A172 (cell line): ENCODE measurements at places on chromosomes 12 and 14. TPM values are rescaled to one million over a fixed set of nuclear protein-coding genes. Genes with fewer than 3 reads are reported as not detected.

The RNASE3 gene
- not detected in 2 replicates for total RNA-seq

The PEBP1 gene
- 325 and 341 TPM in 2 replicates for total RNA-seq

The TPPP2 gene
- total RNA-seq, result not detected in 2 replicates

The DCAF4 gene
- 32.5 and 47.9 TPM in 2 replicates for total RNA-seq

The SLC38A4 gene
- 1.5 and 1.7 TPM in 2 replicates for total RNA-seq

The KRT79 gene
- 0.26 and 0.33 TPM in 2 replicates for total RNA-seq

The KRT74 gene
- 0.43 TPM in 1 of 2 replicates, not detected in the other for total RNA-seq

The P3H3 gene
- 6.9 and 7.4 TPM in 2 replicates for total RNA-seq

The DENR gene
- 73.2 and 80.1 TPM in 2 replicates for total RNA-seq

The HOXC12 gene
- not detected in 2 replicates for total RNA-seq

The ARMH4 gene
- 3.1 and 4.0 TPM in 2 replicates for total RNA-seq

The PSMA6 gene
- 309 and 344 TPM in 2 replicates for total RNA-seq

The PHLDA1 gene
- 48.3 and 61.6 TPM in 2 replicates for total RNA-seq

The PLEKHG7 gene
- total RNA-seq, result not detected in 2 replicates

The RDH5 gene
- total RNA-seq, result 2.7 and 7.5 TPM in 2 replicates

The CELA1 gene
- total RNA-seq, result not detected in 2 replicates

The EXOC3L4 gene
- total RNA-seq, result 3.7 and 8.2 TPM in 2 replicates

The OTUB2 gene
- 0.53 and 1.2 TPM in 2 replicates for total RNA-seq

The SPIC gene
- not detected in 2 replicates for total RNA-seq

The KRT6C gene
- total RNA-seq, result not detected in 2 replicates

The SMIM41 gene
- not detected in 2 replicates for total RNA-seq

The MYRFL gene
- not detected in 2 replicates for total RNA-seq

The TUNAR gene
- not detected in 2 replicates for total RNA-seq

The CISTR gene
- not detected in 2 replicates for total RNA-seq

The CD4 gene
- not detected in 2 replicates for total RNA-seq

The WNT5B gene
- total RNA-seq, result 10.1 and 10.3 TPM in 2 replicates

The CCDC175 gene
- not detected in 2 replicates for total RNA-seq

The POLE2 gene
- total RNA-seq, result 9.4 and 25.8 TPM in 2 replicates

The KRT8 gene
- total RNA-seq, result 287 and 407 TPM in 2 replicates

The C12orf60 gene
- 0.05 and 1.0 TPM in 2 replicates for total RNA-seq

The SMOC1 gene
- not detected in 2 replicates for total RNA-seq

The ACOT4 gene
- not detected in 2 replicates for total RNA-seq

The CCDC197 gene
- not detected in 2 replicates for total RNA-seq

The AKAP3 gene
- 0.14 TPM in 1 of 2 replicates, not detected in the other for total RNA-seq

The SRRM4 gene
- not detected in 2 replicates for total RNA-seq

The TMEM63C gene
- 0.62 and 0.98 TPM in 2 replicates for total RNA-seq

The FLRT2 gene
- total RNA-seq, result 3.6 and 11.5 TPM in 2 replicates

The IFT81 gene
- total RNA-seq, result 32.8 and 34.8 TPM in 2 replicates

The JDP2 gene
- 8.2 and 19.3 TPM in 2 replicates for total RNA-seq

The CD163L1 gene
- total RNA-seq, result 1.7 and 8.8 TPM in 2 replicates

The FGF23 gene
- not detected in 2 replicates for total RNA-seq

The RERGL gene
- not detected in 2 replicates for total RNA-seq

The ARHGAP9 gene
- total RNA-seq, result 0.43 and 0.79 TPM in 2 replicates

The ACSM4 gene
- not detected in 2 replicates for total RNA-seq

The LRP1-AS gene
- not detected in 2 replicates for total RNA-seq

The ACVRL1 gene
- total RNA-seq, result 10.3 and 11.7 TPM in 2 replicates
